Pancreas (tissue), 10 donors: ENCODE measurements at places on chromosomes 2 and 18. TPM values are rescaled to one million over a fixed set of nuclear protein-coding genes. Genes with fewer than 3 reads are reported as not detected.

DNA sequence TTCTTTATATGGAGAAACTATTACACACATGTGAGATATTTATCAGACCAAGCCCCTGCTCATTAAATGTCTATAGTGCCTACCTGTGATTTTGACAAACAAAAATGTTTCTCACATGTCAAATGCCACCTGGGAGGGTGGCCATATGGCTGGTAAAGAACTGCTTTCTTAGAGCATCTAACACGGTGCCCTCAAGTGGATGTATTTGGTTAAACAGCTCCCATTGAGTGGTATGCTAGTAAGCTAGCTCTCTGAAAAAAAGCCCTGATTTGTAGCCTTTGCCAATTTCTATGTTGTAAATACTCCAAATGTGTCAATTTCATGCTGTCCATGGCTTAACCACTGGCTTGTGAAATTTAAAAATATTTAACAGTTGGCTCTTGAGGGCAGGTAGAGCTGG, 94.6 kb downstream of the PMAIP1 start:
- DNase-seq: no peak

DNA sequence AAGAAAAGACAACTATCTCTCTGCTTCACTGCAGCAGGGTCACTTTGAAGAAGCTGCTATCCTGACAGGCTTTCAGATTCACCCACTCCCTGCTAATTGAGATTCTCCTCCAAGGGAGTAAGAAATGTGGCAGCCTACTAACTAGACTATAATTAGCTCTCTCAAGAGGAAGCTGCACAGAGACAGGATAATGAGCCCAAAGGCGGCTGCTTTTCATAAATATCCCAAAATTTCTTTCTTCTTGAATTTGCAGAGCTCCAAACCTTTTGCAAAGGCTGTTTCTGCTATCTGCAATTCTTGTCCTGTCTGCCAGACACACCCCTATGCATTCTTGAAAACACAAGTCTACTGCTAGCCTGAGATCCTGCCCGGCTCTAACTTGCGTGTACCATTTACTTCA, 54.0 kb upstream of the RNU4ATAC start:
- DNase-seq: no peak

The ALPI gene
- not detected for total RNA-seq

The REG1B gene
- total RNA-seq: 30,154 TPM

The KHK gene
- 5.1 TPM for total RNA-seq

DNA sequence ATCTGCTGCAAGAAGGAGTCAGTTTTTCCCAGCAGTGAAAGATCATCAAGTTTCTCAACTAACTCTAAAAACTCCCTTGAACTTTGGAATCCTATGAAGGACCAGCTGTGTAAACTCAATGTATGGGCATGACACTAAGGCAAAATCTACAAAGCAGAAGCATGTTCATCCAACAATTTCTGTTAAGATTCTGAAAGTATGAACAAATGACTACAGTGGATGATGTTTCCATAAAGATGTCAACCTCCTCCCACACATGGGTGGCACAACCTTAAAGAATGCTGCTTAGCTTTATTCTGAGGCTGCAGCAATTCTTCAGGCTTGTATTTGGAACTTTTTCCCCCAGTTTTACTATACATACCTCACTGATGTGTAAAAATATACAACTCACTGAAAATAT, 47.2 kb downstream of the WDR33 start:
- DNase-seq: no peak

GRCh38 chr18:75031717-75032317, 177.1 kb downstream of the PTGR3 start:
- no peak for DNase-seq

- DNase-seq: no peak
These were observed 155.6 kb downstream of the QPCT start for GRCh38 chr2:37500031-37500430.

The ATOH8 gene
- 1.7 TPM for total RNA-seq

GRCh38 chr2:101734505-101735165, 37.1 kb downstream of the MAP4K4 start:
- no peak for DNase-seq

DNA sequence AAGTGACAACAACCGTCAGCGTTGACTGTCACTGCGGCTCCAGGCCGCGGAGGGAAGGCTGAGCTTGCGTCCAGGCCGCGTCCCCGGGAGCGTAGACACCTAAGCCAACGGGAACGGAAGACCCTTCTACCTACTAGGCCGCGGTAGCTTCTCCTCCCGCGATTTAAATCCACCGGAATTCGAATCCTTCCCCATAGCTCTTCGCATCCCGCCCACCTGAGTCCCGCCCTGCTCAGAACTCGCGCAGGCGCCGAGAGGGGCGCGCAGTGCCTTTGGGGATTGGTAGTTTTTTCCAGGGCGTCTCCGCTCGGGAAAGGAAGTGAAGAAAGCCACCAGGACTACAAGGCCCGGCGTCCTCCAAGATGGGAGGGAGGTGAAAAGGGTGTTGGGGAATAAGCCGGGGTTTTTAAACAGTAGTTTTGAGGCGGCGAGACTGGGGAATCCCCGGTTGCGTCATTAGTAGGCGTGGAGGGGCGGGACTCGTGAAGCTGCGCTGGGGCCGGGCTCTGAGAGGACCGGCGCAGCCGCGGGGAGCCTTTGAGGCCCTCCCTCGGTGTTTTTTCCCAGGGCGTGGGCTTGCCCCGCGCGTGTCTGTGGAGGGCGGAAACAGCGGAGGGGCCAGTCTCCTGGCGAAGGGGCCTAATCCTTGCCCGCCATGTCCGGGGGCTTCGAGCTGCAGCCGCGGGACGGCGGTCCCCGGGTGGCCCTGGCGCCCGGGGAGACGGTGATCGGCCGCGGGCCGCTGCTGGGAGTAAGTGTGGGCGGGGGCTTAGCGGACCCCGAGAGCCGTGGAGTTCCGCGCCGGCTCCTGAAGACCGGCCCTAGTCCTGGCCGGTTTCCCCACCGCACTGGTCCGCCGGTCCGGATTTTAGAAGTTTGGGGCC, at the start of the genes APLF and FBXO48:
APLF (plus strand) TSS at position 509 of the 884 bp plus-strand sequence; CDS start at position 656, 147 bp downstream.
FBXO48 (minus strand) TSS at position 218 of the 884 bp plus-strand sequence. CDS start 2,149 bp downstream, outside the sequence.
- DNase-seq: peak; percentile 96

- peak; percentile 36 for DNase-seq
These were observed 85.3 kb downstream of the SPP2 start for GRCh38 chr2:234135750-234136221.

The SCN9A gene
- total RNA-seq: 3.0 TPM

The C1QL2 gene
- total RNA-seq: not detected

GRCh38 chr2:222052934-222053367, 245.8 kb downstream of the PAX3 start:
- DNase-seq: no peak

DNA sequence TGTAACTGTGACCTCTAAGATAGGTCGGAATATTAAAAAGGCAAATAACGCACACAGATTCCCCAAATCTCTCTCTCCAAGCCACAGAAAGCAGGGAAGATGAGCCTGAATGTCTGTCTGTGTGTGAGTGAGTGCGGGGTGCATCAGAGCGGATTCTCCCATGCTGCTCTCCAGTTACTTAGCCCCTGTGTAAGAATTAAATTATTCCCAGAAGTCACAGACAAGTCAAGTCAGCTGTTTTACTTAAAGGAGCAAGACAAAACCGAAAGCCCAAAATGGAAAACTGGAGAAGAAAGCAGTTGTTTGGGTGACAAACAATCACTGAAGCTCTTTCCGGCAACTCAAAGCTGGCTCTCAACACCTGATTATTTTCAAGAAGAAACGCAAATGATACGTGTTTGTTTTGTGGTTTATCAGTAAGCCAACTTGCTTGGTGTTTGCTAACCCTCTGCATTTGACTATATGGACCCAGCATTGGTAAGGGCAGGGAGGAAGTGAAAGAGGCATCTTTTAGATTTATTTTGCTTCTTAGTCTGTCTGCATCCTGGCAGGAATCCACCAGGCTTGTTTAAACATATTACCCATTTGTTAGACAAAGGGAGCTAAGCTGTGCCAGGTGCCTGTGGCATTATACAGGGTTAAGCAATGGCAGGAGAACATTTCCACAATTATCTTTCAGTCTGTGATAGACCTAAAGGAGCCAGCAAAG, 121.5 kb upstream of the CREB1 start:
- peak; percentile 26 for DNase-seq

DNA sequence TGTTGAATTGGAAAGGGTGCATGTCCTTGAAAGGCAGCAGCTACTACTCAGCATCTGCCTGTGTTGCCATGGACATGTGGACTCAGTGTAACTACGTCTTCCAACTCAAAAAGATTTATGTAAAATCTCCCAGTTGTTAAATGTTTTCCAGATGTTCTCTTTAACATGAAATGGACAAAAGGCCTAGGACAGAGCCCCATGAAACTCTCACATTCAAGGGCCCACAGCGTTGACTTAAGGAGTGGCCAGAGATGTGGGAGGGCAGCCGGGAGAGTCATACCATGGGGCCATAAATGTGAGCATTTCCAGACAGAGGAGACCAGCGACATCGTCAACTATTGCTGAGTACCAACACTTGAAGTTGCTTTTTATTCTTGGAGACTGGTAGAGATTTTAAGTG, 9.9 kb downstream of the SLC3A1 start:
- no peak for DNase-seq

DNA sequence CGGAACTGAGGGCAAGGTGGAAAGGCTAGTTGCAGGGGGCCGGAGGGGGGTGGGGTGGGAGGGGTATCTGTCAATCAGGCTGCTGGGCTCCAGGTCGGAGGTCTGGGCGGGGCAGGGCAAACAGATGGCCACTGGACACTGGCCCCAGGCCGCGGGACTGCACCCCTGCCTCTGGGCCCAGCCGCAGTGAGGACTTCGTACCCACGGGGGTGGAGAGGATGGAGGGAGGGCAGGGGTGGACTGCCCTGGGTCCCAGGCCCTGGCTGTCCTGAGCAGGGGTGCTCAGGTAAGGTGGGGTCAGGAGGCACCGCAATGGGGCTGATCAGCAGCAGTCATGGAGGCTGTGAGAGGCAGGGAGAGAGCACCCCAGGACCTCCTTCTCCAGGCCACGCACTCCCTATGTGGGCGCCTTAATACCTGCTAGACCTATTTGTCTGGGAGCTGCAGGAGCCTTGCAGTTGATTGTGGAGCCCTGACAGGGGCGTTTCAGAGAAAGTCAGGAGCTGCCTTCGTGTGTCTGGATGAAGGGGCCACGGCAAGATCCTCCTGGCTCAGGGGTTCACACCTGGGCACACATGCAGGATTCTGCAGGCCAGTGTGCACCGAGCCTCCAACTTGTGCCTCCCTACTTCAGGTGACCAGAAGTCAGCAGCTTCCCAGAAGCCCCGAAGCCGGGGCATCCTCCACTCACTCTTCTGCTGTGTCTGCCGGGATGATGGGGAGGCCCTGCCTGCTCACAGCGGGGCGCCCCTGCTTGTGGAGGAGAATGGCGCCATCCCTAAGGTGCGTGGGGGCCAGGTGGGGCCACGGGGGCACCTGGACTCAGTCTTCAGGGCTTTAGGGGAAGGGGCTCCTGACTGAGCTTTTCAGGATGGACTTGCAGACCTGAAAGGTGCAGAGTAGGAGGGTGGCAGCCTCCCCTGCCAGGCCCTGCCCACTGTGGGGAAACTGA, 1.5 kb downstream of the CTDSP1 start:
- peak; percentile 61 for DNase-seq

GRCh38 chr2:205133544-205133943, 548.8 kb upstream of the NRP2 start:
- DNase-seq: no peak

The SULT1C2 gene
- total RNA-seq: 5.1 TPM

DNA sequence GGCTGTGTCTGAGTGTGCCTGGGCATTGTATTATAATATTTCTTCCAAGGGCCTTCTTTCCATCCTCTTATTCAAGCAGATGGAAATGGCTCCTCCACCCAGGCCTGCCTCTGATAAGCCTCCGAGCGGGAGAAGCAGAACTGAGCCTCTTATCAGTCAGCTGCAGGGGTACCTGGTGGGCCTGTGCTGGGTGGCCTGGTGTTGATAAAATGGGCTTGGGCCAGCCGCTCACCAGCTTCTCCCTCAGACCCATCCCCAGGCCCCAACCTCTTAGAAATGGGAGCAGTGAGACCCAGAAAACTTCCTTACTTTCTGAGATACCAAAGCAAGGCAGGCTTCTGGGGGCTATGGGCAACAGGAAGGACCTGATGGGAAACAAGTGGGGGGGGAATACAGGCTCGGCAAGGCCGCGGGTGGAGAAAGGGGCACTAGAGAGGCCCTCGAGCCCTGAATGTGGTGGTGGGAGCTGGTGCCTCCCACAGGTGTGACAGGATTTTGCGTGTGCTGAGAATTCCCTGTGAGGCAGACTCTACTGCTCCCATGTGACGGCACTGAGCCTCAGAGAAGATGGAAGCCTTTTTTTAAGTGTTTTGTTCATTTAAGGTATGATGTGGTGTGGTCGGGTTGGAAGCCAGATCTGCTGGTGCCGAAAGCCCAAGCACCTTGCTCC, 18.3 kb downstream of the GYPC start:
- no peak for DNase-seq

The PLGLB1 gene
- 1.2 TPM for total RNA-seq

- DNase-seq: peak; percentile 33
These were observed 582 bp downstream of the RTP5 start for GRCh38 chr2:241870081-241870541.

DNA sequence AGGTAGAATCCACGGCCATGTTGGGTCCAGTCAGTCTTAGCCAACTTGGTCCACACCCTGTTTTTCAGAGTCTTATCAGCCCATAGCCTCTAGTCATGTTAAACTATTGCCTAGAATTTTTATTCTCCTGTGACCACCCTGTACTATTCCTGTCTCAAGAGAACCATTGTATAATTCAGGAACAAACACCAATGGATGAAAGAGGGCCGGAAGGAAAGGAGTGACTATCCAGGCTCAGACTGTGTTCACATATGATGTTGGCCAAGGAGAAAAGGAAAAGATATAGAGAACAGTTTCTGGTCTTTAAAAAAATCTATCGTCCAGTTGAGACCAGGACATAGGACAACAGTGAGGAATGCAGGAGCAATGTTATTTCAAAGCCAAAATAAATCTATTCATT, 82.9 kb upstream of the SETBP1 start:
- no peak for DNase-seq

The BOLL gene
- not detected for total RNA-seq

GRCh38 chr2:46874236-46874929, 41.2 kb downstream of the MCFD2 start:
- DNase-seq: no peak

The ZSCAN30 gene
- total RNA-seq: 5.2 TPM

GRCh38 chr2:85326406-85327159, 1.2 kb downstream of the TGOLN2 start:
- DNase-seq: no peak

DNA sequence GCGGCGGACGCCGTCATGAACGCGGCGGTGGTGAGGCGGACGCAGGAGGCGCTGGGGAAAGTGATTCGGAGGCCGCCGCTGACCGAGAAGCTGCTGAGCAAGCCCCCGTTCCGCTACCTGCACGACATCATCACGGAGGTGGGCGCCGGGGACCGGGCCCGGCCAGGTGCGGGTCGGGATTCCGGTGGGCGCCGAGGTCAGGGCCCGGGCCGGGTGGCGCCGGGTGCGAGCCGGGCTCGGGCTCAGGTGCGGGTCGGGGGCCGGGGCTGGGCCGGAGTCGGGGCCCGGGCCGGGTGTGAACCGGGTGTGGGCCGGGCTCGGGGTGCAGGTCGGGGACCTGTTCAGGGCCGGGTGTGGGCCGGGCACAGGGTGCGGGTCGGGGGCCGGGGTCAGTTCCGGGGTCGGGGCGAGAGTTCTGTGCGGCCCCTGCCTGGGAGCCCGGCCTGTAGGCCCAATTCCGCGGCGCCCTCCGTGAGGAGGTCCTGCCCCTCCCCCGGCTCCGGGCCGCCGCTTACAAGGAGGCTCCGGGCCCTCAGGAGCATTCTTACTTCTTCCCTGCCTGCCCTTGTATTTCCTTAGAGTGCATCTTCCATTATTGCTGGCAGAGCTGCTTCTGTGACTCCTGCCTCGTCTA, 447 bp downstream of the TRAF3IP1 start:
- DNase-seq: no peak

The GALR1 gene
- not detected for total RNA-seq
